ENCODE measurements at places on chromosomes 2 and 18.
A peak's percentile ranks its signal among the peaks of the same experiment; 100 is the strongest.

- peak; percentile 54 for DNase-seq
Observed at GRCh38 chr18:79386547-79386946, 9.2 kb upstream of the NFATC1 start.

DNA sequence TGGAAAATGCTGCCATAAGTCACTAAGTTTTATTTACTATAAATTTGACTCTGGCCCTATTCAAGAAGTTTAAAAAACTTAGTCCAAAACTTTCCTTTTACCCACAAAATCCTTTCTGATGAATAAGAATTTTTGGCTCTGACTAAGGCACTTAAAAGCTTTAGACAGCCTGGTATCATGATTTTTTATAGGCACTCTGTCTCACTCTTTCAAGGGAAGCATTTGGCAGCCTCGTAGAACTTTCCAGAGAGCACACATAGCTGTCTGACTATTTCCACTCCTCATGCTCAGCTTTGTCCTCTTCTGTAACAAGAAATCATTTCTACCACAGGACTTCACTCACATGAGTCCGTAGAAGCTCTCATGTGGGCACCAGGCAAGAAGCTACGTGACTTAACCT lies 32.3 kb upstream of the XDH start:
- no peak for DNase-seq

DNA sequence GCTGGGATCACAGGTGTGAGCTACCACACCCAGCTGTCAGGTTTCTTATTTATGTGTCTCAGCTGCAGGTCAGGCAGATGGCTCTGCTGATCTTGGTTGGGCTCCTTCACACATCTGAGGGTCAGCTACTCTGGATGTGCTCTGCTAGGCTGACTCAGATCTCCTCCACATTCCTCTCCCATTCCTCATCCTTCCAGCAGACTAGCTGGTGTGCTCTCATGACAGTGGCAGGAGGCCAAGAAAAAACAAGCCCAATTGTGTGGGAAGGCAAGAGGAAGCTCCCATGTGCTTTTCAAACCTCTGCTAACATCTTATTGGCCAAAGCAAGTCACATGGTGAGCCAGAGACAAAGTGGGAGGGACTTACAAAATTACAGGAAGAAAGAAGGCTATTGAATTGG lies 11.7 kb upstream of the MSH6 start:
- DNase-seq, result no peak

GRCh38 chr2:119473621-119474370 lies 42.1 kb downstream of the TMEM37 start:
- DNase-seq, result no peak

DNA sequence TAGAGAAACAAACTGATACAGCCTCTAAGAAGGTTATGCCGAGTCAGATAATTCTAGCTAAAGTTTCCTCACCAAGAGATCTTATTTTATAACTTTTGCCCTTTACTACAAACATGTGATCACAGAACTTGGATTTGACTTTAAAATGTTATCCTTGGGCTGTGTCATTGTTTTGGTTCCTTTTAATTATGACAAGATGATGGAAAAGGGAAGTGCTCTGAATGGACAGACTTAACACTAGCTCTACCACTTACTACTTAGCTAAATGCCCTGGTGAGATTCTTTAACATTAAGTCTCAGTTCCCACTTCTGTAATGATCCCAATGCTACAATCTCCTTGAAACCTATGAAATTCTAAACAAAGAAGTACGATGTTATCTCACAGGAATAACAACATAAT lies 69.9 kb downstream of the RTTN start:
- DNase-seq, result no peak

GRCh38 chr2:118255771-118256372 lies 167.6 kb downstream of the INSIG2 start:
- DNase-seq, result no peak

DNA sequence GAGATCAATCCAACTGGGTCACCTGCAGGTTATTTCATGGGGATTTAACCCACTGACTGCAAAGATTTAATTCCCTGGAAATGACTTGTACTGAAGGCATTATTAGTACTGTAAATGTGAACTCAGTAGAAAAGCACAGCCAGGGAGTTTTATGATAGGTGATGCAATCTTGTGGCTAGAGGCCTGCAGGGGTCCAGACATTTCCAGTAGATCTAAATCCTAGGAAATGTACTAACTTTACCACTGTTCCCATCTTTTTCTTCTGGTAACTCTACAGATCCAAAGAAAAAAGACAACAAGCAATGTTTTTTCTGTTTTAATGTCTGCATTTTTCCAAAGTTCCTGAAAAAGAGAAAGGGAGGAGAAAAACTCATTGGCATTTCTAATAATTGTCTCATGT lies 500.1 kb downstream of the ARHGAP15 start:
- no peak for DNase-seq

GRCh38 chr2:71948781-71949536 lies 198.7 kb downstream of the CYP26B1 start:
- DNase-seq, result no peak

DNA sequence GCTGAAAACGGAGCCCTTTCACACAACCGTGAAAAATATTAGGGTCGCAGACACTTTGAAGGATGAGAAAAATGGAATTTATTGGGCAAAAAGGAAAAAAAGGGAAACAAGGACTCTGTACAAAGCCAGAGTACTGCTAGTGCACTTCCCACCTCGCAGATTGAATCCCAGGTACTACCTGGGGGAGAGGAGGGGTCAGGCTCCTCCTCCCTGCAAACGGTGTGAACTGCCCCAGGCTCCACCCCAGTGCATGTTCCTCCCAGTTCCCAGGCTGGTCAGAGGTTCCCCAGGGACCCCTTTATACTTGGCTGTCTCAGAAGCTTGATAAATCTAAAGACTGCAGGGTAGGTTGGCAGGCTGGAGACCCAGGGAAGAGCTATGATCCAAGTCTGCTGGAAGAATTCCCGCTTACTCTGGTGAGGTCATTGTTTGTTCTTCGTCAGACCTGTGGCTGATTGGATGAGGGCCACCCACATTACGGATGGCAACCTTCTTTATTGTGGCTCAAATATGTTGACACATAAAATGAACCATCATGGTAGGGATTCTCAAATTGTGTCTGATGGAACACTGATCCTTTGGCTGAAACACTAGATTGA lies 290.4 kb upstream of the POU3F3 start:
- DNase-seq, result no peak

DNA sequence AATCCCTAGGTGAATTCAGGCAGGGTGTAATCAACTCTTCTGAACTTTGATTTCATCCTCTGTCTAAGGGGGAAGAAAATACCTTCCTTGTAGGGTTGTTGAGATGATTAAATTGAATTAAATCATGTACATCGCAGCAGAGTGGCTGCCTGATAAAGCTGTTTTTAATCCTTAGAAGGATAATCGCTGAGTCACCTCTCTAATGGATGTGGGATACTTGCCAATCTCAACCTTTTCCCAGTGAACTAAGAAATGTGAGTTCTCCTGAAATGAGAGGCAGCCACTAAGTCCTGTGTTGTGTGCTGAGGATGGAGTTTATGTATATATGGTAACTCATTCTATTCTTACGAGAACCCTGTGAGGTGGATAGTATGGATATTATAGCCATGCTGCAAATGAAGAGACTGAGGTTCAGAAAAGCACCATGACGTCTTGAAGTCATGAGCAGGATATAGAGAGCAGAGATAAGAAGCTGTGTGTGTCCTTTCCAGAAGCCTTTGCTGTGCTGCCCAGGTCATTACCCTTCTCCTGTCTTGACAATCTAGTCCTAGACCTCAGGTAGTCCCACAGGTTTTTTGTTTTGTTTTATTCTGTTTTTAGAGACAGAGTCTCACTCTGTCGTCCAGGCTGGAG lies 93.3 kb downstream of the HNRNPLL start:
- no peak for DNase-seq

DNA sequence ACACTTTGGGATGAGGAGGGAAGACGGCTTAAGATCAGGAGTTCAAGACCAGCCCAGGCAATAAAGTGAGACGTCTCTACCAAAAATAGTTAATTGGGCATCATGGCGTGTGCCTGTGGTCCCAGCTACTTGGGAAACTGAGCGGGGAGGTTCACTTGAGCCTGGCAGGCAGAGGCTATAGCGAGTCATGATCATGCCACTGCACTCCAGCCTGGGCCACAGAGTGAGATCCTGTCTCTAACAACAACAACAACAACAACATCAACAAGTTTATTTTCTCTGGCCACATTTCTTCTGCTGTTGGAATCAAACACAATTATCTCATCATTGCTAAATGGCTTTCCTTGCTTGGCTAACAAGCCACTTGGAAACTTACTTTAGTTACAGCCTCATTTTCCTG lies 13.4 kb downstream of the NIFK start:
- DNase-seq, result no peak

GRCh38 chr2:100043081-100043890 lies 99.1 kb downstream of the AFF3 start:
- DNase-seq, result no peak

DNA sequence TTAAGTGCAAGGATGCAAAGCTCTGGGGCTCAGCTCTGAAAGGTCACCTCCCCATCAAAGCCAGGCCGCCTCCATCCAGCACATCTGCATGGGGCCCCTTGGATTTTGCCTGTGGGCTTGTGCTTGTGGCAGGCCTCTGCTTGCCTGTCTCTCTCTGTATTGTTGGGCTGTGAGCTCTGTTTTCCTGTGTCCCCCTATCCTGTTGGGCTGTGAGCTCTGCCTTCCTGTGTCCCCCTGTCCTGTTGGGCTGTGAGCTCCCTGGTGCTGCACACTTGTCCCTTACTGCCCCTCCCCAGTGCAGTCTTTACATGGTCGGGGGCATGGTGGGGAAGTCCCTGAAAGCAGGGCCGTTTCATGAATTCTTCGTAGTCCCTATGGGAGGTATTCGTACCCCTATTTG lies 49.2 kb upstream of the PDIA6 start:
- DNase-seq, result no peak

DNA sequence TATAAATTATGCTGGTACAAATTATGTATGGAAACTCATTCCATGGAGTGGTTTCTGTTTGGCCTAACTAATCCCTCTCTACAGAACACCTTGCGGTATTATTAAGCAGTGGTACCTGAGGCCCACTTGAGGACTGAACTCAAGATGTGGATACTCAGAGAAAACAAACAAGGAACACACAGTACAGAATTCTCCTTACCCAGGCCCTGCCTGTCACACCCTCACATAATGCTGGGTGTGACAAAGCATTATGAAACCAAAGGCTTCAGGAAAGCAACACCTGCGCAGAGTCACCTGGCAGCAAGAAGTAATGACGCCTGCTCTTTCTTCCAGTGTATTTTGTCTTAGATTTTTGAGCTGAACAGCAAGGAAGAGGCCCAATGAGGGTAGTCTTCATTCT lies 264.7 kb downstream of the PAX3 start:
- DNase-seq, result no peak

- no peak for DNase-seq
Observed at GRCh38 chr2:196195302-196195701, 23.9 kb upstream of the STK17B start.

DNA sequence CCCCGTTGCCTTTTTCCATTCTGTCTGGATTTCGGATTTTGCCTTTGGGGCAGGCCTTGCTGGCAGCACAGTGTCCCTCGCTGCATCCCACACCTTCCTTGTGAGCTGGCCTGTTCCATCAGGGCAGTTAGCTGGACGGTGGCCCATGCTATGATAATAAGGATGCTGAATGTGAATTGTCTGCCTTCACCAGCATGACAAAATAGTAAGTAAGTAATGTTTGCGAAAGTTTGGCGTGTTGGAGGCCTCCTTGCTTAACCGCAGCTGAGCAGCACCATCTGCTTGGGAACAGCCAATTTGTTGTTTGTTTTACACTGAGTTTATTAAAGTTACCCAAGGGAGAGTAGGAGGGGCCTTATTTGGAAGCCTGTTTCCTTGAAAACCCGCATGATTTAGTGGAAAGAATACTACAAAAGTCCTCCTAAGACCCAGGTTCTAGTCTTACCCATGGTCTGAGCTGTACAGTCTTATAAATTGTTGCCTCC lies 469.7 kb upstream of the FANCL start:
- DNase-seq, result no peak

- no peak for DNase-seq
Observed at GRCh38 chr2:37301408-37301807, 23.2 kb downstream of the PRKD3 start.

DNA sequence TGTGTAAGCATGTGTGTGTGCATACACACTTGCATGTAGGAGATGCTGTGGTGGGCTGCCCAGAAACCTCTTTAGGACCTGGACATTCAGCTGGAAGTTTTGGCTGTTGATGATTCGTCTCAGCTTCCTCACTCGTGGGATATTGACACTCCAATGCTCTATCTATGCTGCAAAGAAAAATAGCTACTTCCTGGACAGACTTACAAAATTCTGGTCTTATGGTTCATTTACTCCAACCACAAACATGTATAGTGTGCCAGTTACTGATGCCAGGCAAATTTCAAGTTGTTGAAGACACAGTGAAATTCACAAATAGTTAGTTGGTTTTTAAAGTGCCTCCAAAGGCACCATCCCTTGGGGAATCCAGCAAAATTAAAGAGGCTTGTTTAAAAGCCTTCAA lies 882.6 kb downstream of the CPS1 start:
- no peak for DNase-seq

- no peak for DNase-seq
Observed at GRCh38 chr2:187552828-187553681, 1.2 kb downstream of the TFPI start.

DNA sequence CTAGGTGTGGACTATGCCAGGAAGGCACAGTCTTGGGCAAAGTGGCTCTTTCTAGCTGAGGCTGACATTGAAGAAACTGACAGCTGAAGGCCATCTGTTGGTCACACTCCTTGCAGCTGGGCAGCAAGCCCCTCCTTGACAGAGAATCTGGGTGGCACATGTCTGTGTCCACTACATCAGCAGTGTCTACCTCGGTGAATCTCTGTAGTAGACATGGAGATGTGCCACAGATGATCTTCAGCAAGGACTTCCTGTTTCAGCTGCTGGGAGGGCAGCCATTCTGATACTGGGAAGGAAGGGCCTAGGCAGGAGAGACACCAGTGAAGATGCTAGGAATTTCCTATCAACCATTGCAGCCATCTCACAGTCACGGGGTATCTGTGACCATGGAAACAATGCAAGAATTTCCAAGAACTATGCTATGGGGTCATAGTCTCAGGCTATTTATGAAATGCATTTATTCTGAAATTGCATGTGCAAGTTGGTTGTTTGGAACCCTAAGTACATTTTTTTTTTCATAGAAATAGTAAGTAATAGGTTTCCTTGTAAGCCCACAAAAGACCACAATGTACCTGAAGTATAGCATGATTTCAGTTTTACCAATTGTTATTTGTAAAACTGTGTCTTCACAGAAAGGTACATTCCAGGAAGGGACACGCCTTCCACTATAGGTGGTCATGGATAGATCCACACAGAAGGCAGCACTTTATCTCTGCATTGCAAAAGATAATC lies 63.8 kb upstream of the DARS1 start:
- no peak for DNase-seq

DNA sequence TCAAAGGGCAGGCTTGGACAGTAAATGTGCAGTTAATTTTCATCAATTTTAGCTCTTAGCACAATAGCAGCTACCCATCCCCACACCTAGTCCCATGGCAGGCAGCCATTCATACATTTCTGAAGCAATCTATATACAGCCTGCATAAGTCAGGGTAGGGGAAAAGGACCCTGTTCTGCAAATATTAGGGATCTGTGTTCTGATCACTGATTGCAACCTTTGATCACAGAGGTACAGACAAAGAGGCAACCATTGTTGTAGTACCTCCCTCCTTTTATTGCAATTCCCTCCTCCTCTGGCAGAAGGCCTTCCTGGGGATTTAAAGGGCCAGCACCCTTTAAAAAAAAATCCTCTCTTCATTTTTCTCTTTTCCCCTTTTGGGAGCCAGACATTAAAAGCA lies 58.3 kb downstream of the KANSL1L start:
- DNase-seq, result no peak

- DNase-seq, result no peak
Observed at GRCh38 chr18:36066001-36066400, 1.4 kb downstream of the RPRD1A start.

- DNase-seq, result no peak
Observed at GRCh38 chr2:98454073-98454472, 9.4 kb downstream of the INPP4A start.

- DNase-seq, result no peak
Observed at GRCh38 chr2:98615481-98615880, 7.1 kb downstream of the UNC50 start.
